ENCODE measurements at places on chromosomes 11 and 22. TPM values are rescaled to one million over a fixed set of nuclear protein-coding genes. Genes with fewer than 3 reads are reported as not detected.

Gene SRRD
- polyA plus RNA-seq = 23.4 TPM

Gene OR52B4
- not detected for polyA plus RNA-seq

Gene SLC15A3
- 0.85 TPM for polyA plus RNA-seq

Gene SYT9
- 0.06 TPM for polyA plus RNA-seq

Gene ABCG4
- not detected for polyA plus RNA-seq

Gene PDE3B
- polyA plus RNA-seq = 81.2 TPM

Gene FDXACB1
- 11.3 TPM for polyA plus RNA-seq

Gene CARD16
- 184 TPM for polyA plus RNA-seq

Gene RAC2
- 838 TPM for polyA plus RNA-seq

Gene ST14
- not detected for polyA plus RNA-seq

Gene TMPRSS4
- polyA plus RNA-seq = not detected

Gene NTM
- polyA plus RNA-seq = not detected

Gene MS4A3
- not detected for polyA plus RNA-seq

Gene FAM180B
- not detected for polyA plus RNA-seq

Gene CABP7
- not detected for polyA plus RNA-seq

Gene TRIM66
- polyA plus RNA-seq = 0.32 TPM

Gene PGGHG
- 11.7 TPM for polyA plus RNA-seq

Gene OR51G2
- not detected for polyA plus RNA-seq

Gene TBX1
- polyA plus RNA-seq = not detected

Gene TMEM191B
- polyA plus RNA-seq = not detected

Gene TM7SF2
- polyA plus RNA-seq = 21.1 TPM

Gene DAGLA
- 0.24 TPM for polyA plus RNA-seq

Gene KCNE3
- polyA plus RNA-seq = not detected

Gene PRAME
- not detected for polyA plus RNA-seq

Gene TMPRSS5
- polyA plus RNA-seq = not detected

Gene SCUBE2
- polyA plus RNA-seq = not detected

Gene YPEL4
- 0.18 TPM for polyA plus RNA-seq

Gene GSTT2B
- not detected for polyA plus RNA-seq

Gene C11orf91
- not detected for polyA plus RNA-seq

Gene KRTAP5-1
- not detected for polyA plus RNA-seq

Gene VWA5A
- polyA plus RNA-seq = 11.7 TPM

Gene OR51B4
- polyA plus RNA-seq = not detected

Gene PHOX2A
- not detected for polyA plus RNA-seq

Gene APOBEC3C
- 46.2 TPM for polyA plus RNA-seq

Gene SAA1
- not detected for polyA plus RNA-seq

Gene MUC2
- not detected for polyA plus RNA-seq

Gene DENND6B
- polyA plus RNA-seq = 0.19 TPM

Gene C22orf31
- polyA plus RNA-seq = not detected

Gene ABTB2
- 0.03 TPM for polyA plus RNA-seq

Gene PRDM11
- polyA plus RNA-seq = 0.44 TPM

Gene DSCAML1
- not detected for polyA plus RNA-seq

Gene ARAP1
- 30.4 TPM for polyA plus RNA-seq

Gene OR51A4
- not detected for polyA plus RNA-seq

Gene POTEH
- polyA plus RNA-seq = not detected

All from naive thymus-derived CD4-positive, alpha-beta T cell (primary cell).